Stimulated activated CD4-positive, alpha-beta T cell treated with anti-CD3 and anti-CD28 coated beads, Interleukin-1b, Interleukin-23, amount 100 ng/mL, for 1 hour (primary cell): ENCODE measurements at places on chromosomes 3 and 15.
A peak's percentile ranks its signal among the peaks of the same experiment; 100 is the strongest.

DNA sequence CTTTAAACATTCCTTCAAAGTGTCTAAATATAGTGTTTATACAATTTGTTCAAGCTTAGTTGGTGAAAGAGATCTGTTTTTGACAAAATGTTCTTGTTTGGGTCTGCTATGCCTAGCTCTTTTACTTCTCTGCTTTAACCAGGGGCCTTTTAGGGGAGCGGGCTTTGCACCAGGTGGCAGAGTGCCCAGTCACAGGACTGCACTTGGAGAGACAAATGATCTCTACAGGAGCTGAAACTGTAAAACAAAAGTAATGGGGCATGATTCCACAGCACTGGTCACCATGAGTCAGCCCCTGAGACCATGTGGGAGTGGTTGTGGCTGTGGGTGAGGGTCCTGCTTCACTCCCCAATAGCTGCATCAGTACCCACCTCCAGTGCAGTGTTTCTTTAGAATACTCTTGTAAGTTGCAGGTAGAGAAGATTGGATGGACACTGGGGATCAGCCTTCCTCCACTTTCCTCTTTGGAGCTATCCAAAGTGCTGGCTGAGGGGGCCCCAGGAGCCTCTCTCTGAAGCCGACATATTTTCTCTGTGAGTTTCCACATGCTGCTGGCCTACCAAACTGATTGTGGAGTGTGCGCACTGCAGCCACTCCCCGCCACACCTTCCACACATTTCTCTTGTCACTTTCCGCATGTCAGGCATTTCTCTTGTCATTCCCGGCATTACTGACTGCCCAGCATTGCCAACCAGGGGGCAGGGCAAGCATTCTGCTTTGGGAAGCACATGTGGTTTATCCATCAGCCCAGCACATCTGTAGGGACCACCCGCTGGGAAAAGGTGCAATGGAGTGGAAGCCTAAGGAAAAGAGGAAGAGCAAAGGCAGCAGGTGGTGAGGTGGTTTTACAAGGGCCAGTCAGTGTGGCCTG lies 110.0 kb downstream of the EPHB1 start:
- no peak for DNase-seq

GRCh38 chr3:185763347-185764005 lies 61.4 kb downstream of the IGF2BP2 start:
- DNase-seq = no peak

- DNase-seq = no peak
Observed at GRCh38 chr15:82852941-82853561, 43.6 kb downstream of the WHAMM start.

DNA sequence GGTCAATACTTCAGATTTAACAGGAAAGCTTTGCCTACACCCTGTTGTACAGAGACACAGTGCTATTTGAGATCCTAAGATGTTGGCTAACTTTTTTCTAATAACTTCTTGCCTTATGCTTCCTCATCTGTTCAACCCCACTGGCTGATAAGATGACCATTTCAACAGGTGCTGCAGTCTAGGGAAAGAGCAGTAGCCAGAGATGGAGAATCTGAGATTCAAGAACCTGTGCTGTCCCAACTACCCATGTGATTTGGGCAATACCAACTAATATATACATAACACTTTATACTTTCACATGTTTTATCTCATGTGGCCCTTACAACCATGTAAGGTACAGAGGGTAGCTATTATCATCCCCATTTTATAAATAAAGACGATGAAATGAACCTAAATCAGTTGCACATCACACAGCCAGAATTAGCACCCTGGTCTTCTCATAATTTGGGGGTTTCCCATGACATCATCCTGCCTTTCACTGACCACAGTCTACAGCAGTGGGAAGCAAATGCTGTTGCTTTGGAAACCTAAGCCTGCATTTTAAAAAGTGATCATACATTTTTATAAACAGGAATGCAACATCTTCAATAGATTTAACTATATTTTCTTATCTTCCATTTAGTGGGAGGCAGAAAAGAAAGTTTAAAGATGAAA lies 9.7 kb downstream of the TTC23 start:
- DNase-seq = no peak

DNA sequence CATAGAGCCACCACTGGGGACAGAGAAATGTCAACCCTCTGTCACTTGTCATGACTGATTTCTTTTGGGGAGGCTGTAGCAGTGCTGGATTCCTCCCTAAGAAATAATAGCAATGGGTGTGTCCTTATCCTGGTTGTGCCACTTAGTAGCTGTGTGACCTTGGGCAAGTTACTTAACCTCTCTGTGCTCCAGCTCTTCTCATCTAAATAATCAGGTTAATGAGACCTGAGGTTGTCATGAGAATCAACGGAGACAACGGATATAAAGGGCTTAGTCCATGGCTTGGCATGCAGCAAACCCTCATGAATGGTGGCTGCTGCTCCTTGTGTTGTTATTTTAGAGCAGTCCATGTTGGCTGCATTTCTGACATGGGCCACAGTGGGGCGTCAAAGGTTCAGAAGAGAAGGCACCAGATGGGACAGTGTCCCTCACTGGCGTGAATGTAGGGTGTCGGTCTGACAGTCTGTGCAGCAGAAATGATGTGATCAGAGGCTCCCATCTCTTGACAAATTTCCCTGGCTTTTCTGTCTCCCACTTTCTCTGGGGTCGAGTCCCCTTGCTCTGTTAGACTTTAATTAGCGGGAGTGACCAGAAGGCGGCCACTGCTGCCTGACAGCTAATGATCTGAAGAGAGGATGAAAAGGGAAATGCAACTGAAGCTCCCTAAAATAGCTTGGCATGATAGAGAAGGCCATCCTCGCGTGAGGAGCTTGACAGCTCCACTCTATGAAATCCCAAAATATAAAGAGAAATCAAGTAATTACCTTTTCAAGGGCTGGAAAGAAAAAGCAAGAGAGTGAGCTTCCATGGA lies 209.4 kb downstream of the CADPS start:
- no peak for DNase-seq

DNA sequence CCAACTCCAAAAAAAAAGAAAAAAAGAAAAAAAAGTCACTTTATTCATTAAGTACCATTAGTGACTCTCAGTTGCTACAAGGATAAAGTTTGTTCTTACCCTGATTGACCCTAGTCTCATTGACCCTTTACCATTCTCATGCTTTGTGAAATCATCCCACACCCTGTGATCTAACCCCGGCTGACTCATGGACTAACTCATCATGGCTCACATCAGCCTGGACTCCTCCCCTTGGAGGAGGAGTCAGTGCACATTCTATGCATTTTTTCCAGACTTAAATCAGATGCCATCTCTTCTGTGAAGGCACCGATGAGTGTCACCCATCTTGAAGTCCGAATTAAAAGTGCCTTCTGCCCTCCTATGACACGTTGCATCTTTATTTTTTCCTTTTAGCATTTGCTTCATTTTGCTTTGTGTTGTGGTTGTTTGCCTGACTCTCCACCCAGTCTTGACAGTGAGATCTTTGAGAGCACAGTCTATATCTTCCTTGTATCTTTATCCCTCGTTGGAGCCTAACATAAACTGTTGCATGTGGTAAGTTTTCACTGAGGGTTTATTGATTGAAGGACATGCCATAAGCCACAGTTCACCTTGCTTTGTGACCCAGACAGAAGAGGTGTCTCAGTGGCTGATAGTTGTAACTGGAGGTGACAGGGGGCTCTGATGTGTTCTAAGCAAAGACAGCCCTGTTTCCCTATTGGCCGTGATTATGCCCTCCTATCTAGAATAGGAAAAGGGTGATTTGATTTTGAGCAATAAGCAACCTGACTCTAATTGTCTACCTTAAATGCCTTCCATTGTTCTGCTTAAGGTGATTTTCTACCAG lies 72.1 kb downstream of the IL1RAP start:
- DNase-seq = peak; percentile 17

- no peak for DNase-seq
Observed at GRCh38 chr3:157805538-157805937, 300.7 kb downstream of the SHOX2 start.

DNA sequence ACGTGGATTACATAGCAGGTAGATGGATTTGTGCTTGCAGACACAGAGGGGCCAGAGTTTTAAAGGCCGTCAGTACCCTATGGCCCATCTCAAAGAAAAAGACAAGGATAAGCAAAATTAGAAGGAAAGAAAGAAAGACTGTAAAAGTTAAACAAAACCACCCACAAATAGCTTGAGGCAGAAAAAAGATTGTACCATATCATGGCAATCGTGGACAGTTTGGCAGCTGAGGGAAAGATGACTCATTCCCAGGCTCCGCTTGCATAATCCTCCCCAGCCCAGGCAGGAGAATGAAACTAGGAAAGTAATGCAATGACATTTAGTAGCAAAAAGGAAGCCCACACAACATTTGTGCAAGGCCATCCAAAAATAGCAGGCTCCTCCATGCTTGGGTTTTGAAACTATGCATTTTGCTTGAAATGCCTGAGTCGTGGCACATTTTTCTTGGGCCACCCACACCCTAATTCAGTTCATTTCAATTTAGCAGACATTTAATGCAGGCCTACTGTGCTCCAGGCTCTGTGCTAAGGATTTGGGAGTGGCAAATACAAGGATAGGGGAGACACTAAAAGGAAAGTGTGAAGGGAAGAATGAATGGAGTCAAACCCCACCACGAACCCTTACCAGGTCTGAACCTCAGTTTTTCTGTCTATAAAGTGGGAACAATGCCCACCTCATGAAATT lies 40.9 kb upstream of the SMAD3 start:
- no peak for DNase-seq

- DNase-seq = no peak
Observed at GRCh38 chr3:162441716-162442115, 945.1 kb downstream of the OTOL1 start.

DNA sequence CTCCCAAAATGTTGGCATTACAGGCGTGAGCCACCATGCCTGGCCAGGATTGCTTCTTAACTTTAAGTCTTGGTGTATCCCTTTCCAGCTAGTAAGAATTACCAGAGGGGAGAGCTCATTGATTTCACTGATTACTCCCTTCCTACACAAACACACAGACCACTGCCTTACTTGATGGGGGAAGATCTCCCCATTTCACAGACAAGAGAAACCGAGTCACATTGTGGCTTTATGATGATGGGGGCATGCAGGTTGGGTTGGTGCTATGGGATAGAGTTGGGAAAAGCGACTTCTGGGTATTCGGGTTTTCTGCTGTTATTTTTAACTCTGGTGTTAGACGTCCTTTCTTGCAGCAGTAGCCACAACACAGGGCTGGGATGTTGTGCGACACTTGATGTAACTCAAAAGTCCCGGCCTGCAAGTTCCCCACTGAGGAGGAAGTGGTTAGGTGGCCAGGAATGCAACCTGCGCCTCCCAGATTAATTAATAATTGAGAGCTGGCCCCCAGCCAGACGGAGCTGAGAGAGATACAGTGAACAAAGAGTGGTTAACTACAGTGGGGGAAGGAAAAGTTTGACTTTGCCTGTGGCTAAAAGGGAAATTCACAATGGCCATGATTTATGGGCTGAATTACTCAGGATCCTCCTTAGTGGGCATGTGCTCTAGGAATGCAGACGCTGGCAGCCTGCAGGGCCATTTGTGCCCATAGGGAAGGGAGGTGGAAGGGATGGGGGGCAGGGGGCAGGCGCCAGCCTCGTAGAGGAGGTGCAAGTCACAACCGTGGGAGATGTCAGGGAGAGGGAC lies 63.6 kb downstream of the SMAD6 start:
- DNase-seq = no peak

GRCh38 chr3:43025423-43025822 lies 46.3 kb downstream of the GASK1A start:
- DNase-seq = no peak

DNA sequence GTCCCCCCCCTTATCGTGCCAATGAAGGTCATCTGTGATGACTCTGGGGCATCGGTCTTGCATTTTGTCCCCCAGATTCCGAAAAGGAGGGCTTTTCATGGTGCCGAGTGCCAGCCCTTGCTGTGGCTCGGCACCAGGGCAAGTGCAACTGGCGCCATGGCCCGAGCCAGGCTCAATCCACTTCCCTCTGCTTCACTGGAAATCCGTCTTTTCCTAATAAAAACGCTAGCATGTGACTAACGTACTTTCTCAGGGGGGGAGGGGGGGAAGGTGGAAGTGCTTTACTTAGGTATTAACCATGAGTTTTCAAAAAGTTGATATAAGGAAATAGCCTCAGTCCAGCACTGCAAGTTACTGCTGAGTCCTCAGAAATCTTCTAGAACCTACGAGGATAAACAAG lies 20.5 kb downstream of the TRPM1 start:
- DNase-seq = no peak

- no peak for DNase-seq
Observed at GRCh38 chr3:197050511-197050910, 20.9 kb upstream of the MELTF start.

- DNase-seq = no peak
Observed at GRCh38 chr3:47228088-47228487, 54.5 kb downstream of the KIF9 start.

- no peak for DNase-seq
Observed at GRCh38 chr3:181040030-181040429, 50.5 kb upstream of the DNAJC19 start.

- no peak for DNase-seq
Observed at GRCh38 chr15:77915261-77915960, 162.1 kb downstream of the TBC1D2B start.

- no peak for DNase-seq
Observed at GRCh38 chr15:101201411-101202174, 50.3 kb downstream of the CHSY1 start.

- no peak for DNase-seq
Observed at GRCh38 chr3:194321693-194322640, 29.2 kb downstream of the CPN2 start.

DNA sequence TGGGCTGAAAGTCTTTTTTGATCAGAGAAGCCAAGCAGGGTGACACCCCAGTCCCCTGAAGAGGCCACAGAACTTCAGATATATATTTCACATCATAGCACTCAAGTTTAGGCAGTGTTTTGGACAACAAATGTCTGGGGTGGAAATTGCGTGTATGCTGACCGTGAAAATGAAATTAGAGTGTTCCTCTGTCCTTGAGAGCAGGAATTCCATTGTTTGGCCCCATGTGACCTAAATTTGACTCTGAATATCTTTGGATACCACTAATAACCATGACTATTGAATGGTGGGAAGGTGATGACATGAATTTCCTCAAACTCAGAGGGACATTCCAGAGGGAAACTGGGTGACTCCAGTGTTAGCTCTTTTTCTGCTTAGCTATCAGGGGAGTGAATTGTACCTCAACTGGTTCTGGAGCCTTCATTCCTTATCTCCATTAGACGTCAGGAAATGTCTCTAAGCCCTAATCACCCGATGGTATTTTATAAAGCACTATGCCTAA lies 263.5 kb upstream of the RASGRP1 start:
- no peak for DNase-seq

GRCh38 chr3:135148398-135149020 lies 353.4 kb downstream of the EPHB1 start:
- DNase-seq = no peak

DNA sequence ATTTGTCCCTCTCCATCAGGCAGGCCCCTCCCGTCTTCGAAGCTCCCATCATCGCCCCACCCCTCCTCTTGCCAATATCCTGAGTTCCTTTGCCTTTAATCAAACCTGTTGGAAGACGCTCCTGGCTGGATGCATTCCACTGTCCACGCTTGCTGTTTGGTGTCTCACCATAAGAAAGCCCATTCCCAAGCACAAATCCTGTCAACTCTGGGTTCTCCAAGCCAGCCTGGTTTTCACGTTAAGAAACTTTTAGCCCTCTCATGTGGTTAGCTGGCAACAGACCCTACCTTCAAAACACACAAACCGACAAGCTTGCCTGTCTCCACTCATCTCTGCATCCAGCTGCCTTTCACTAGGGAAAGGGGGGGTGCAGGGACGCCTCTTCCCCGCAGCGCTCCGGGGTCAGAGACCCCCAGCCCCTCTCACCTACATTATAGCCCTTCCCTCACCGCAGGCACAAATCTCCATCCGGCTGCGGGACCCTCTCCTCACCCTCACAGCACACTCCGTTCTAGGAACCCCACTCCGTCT lies 1.1 kb downstream of the GORASP1 start:
- no peak for DNase-seq

- DNase-seq = no peak
Observed at GRCh38 chr3:38119248-38119544, 17.7 kb downstream of the ACAA1 start.
